ENCODE measurements at places on chromosomes 2 and 18.

DNA sequence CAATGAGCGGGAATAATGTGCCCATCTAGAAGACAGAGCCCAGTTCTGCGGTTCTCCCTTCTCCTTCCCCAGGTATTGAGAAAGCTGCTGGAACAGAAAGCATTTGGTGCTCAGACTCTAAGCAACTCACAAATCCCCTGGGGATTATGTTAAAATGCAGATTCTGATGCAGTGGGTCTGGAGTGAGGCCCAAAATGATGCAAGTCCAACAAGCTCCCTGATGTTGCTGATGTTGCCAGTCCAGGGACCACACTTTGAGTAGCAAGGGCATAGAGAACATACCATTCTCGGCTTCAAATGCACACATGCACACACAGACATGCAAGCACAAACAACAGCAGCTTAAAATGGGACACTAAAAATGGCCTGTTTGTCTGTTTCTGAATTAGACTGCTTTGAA is 274.8 kb upstream of the NCKAP5 start:
- DNase-seq = no peak

GRCh38 chr2:124145982-124146381 is 120.9 kb downstream of the CNTNAP5 start:
- DNase-seq = no peak

GRCh38 chr2:231926180-231926741 is at the start of gene NPPC:
TSS of gene NPPC (minus strand) at chr2:231926396. CDS start at chr2:231926249, 147 bp downstream.
- DNase-seq = peak; percentile 79

DNA sequence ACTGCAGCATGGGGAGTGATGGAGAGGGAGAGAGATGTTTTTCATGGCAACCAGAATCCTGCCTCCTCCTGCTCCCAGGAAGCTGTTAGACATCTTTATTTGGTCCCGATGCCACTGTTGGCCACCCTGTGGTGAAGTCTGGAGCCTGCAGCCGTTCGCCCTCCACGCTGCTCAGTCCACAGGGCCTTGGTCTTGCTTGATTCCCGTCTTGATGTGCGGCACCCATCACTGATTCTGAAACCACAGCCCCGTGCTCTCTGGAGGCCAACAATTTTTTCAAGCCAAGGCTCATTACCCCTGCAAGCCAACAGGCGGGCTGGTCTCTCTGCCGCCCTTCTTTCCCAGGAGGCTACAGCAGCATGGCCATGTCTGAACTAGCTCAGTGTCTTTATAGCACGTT is 24.5 kb downstream of the SIGLEC15 start:
- no peak for DNase-seq

DNA sequence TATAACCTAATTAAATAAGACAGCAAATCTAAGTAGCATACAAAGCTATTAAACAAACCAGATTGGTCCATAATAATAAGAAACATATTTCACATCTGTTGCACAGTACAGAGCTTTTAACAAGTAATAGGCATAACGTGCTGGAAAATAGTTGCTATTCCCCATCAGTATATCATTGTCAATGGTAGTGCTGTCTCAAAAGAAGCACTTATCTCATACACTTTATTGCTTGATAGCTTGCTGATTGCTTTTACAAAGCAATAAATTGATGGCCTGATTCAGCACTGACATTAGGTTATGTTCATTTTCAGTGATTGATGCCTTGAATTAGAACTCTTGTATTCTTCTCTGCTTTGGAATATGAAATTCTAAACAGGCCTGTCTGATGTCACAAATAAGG is 641.7 kb downstream of the CBLN2 start:
- DNase-seq = no peak

DNA sequence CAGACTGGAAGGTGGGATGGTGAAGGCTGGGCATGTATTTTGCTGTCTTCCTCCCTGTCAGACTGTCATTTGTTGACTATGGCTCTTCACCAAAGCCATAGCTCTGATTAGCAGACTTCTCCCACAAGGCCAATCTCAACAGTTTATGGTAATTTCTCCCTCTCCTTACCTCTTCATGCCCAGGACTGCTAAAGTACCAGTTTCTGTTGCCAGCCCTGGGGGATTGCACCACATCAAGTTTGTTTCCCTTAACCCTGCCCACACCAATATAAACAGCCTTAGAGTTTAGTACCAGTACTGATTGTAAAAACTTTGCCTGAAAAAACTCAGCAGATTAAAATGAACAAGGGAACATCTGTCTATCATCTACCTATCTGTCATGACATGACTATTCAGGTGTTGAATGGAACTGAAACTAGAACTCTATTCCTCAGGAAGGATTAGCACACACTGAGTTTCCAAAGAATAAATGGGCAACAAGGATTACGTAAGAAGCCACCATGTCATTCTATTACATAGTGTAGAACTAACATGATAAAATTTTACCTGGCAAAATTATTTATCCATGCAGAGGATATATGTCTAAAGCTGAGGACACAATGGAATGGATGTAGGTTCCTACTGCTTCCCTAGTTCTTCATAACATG is 13.7 kb downstream of the FEZ2 start:
- DNase-seq = no peak

GRCh38 chr18:9876867-9877654 is 8.7 kb upstream of the TXNDC2 start:
- DNase-seq = no peak

- no peak for DNase-seq
These were observed 51.1 kb downstream of the SOCS6 start for GRCh38 chr18:70339915-70340314.

- DNase-seq = no peak
These were observed 11.9 kb downstream of the ATG4B start for GRCh38 chr2:241649404-241649803.

Data from germinal center (tissue), 1 donor.